ENCODE measurements at places on chromosomes 16 and 17. TPM values are rescaled to one million over a fixed set of nuclear protein-coding genes. Genes with fewer than 3 reads are reported as not detected.

Gene TLCD3B
- total RNA-seq, result not detected

Gene HOXB4
- not detected for total RNA-seq

Gene DNAAF1
- 0.37 TPM for total RNA-seq

Gene RBL2
- 181 TPM for total RNA-seq

Gene CSHL1
- total RNA-seq, result not detected

Gene CNTROB
- total RNA-seq, result 12.9 TPM

Gene UNC13D
- 25.5 TPM for total RNA-seq

Gene ADAMTS18
- total RNA-seq, result 7.0 TPM

Gene TMC8
- total RNA-seq, result 4.6 TPM

Gene SMIM5
- total RNA-seq, result not detected

All from stomach (tissue), 19 donors.